Stimulated activated CD8-positive, alpha-beta memory T cell treated with anti-CD3 and anti-CD28 coated beads, Interleukin-15, amount 100 ng/mL, for 24 hours (primary cell): ENCODE measurements at places on chromosomes 2 and 18.

GRCh38 chr2:241620419-241620769 lies 16.6 kb downstream of the THAP4 start:
- DNase-seq: no peak

GRCh38 chr18:70121842-70122241 lies 83.6 kb downstream of the RTTN start:
- DNase-seq: no peak

- no peak for DNase-seq
These were observed 49.9 kb upstream of the RTN4 start for GRCh38 chr2:55099878-55100820.

DNA sequence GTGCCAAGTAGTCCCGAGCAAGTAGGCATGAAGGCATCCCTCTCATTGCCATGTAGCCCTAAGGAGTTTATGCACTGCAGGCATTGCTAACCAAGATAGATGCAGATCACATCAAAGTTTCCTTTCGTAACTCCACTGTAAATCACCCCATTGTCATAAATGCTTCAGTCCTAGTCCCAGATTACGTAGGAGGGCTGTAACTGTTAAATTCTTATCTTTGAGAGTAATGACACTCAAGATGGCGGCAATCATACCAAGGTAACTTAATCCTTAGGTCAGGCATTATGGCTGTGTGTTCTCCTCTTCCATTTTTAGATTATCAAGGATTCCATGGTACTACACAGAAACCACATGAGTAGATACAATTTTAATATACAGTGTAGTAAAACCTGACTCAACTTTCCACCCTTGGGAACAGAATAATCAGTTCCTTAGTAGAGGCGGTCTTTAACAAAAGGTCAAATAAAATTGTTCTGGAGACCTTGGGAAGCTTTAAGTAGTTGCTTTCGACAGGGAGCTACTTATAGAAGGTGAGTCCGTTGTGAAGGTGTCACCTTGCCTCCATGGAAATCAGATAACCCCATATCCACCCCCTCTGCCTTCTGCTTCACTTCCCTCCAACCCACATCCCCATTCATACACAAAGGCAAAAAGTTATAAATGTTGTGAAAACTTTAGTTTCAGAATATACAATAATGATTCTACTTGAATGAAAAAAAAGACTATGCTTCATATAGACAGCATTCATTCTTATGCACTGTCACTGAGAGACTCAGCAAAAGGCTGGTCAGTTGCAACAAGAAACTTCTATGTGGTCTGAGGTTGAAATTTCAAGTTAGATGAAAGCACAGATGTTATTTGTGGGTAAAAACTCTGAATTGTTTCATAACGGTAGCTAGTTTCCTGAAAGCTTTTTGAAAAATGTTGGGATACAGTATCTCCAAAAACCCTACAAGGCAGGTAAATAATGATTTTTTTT lies 64.8 kb upstream of the GALNT5 start:
- no peak for DNase-seq

GRCh38 chr2:190837420-190837819 lies 43.2 kb upstream of the GLS start:
- no peak for DNase-seq

DNA sequence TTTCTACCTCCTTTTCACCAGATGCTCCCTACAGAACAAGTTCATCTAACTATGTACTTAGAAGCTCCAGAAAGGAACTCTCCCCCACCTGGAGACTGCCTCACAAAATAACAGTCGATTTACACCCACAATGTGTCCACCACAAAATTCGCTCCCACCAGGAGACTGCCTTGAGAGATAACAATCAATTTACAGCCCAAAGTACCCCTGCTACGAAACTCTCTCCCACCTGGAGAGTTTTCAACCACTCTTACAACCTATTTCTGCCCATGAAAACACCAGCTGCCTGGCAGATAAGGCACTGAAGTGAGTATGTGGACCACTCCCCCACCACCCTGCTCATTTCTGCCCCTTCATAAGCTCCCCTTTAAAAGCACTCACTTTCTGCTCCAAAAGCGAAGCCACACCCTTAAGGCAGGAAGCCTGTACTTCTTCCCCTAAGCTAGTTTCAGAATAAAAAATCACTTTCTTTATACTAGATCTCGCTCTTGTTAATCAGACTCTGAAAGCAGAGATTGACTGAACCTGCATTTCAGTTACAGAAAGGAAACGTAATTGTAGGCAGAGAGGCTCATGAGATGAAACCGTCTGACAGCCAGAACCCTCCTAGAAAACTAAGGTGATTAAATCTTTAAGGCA lies 94.4 kb upstream of the RBBP8 start:
- DNase-seq: no peak
